Choroid plexus epithelial cell (primary cell): ENCODE measurements at places on chromosomes 6 and 20.

- no peak for DNase-seq
These were observed 41.8 kb downstream of the TFEB start for GRCh38 chr6:41693281-41694240.

GRCh38 chr20:22566876-22567658 lies 17.3 kb downstream of the FOXA2 start:
- DNase-seq, result no peak

GRCh38 chr20:4961746-4962145 lies 39.6 kb downstream of the SLC23A2 start:
- peak; percentile 89 for DNase-seq

GRCh38 chr6:168284187-168284586 lies 35.4 kb downstream of the DACT2 start:
- no peak for DNase-seq

GRCh38 chr6:112362027-112362795 lies 15.1 kb downstream of the RFPL4B start:
- no peak for DNase-seq

- no peak for DNase-seq
These were observed 344.0 kb downstream of the PLCB1 start for GRCh38 chr20:8476021-8476420.

GRCh38 chr6:101296169-101296960 lies 97.1 kb upstream of the GRIK2 start:
- DNase-seq, result peak; percentile 8

DNA sequence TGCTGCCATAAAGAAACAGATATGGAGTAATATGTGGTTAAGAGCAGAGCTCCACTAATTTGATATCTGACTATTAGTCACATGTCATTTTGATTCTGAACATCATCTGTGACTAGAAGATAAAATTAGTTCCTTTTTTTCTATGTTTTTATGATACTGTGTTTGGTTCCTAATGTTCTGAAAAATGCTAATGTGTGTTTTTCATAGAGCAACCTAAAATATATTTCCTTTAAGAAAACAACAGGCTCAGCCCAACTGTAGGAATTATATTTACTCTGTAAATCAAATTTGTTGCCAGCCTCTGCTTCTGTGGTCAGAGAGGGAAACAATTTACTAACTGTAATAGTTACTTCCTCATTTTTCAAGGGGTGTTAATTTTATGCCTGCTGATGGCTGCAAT lies 33.3 kb upstream of the TXLNB start:
- DNase-seq, result no peak

- no peak for DNase-seq
These were observed 12.1 kb upstream of the TSPYL1 start for GRCh38 chr6:116291701-116292396.

GRCh38 chr6:89692256-89692655 lies 53.7 kb upstream of the LYRM2 start:
- no peak for DNase-seq

DNA sequence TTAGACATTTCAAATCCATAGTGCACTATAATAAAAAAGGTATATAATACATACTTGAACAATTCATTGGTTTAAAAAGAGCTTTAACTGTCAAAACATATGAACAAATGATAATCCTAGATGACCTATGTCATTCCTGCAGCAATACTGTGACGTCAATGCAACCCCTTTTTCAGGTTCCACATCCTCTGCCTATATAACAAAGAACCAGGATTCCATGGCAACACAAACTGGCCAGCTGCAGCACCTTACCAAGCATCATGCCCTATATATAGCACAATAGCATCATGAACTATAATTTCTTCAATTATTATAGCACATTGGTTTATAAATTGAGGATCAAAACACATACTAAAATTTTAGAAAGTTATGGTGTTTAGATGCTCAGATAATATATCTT lies 578 bp upstream of the PTCHD4 start:
- DNase-seq, result peak; percentile 9

DNA sequence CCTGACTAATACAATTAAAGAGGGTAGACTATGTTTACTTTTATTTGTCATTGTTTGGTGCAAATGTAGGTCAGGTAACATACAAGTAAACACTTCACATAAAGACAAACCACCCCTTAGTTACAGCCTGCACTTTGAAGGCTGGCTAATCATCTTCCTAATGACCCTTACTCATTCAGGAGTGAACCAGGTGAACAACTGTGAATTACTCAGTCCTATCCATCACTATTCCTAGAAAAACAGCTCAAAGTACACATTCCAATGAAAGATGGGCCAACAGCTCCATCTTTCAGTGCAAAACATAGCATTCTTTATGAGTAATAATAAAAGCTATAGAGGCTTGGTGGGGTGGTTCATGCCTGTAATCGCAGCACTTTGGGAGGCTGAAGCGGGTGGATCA lies 78.2 kb downstream of the FRK start:
- no peak for DNase-seq

- no peak for DNase-seq
These were observed 1.8 kb upstream of the WRNIP1 start for GRCh38 chr6:2763345-2763841.

- DNase-seq, result no peak
These were observed 26.5 kb downstream of the PCK1 start for GRCh38 chr20:57587278-57587988.

DNA sequence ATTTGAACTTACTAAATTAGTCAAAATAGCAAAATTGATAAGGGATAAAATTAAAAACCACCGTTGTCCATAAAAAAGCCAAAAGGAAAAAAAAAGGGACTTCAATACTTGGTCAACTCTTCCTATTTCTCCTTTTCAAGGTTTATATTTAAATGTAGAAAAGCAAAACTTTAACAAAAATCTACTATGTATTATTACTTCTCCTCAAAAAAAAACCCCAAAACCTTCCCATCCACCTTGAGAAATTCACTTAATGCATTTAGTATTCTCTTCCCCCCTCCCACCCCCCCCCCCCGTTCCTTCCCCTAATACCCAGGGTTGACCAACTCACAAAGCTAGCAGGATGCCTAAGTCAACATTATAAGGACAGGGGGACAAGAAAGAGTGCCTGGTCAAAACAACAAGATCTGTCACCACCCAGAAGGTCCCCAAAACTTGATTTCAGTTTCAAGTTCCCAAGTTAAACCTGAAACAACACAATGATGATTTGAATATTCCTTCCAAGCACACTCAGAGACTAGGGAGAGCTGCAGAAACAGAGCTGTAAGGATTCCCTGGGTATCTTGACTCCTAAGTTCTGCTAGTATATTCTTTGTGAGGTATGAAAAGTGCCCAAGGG lies 14.6 kb downstream of the GMDS start:
- DNase-seq, result no peak

DNA sequence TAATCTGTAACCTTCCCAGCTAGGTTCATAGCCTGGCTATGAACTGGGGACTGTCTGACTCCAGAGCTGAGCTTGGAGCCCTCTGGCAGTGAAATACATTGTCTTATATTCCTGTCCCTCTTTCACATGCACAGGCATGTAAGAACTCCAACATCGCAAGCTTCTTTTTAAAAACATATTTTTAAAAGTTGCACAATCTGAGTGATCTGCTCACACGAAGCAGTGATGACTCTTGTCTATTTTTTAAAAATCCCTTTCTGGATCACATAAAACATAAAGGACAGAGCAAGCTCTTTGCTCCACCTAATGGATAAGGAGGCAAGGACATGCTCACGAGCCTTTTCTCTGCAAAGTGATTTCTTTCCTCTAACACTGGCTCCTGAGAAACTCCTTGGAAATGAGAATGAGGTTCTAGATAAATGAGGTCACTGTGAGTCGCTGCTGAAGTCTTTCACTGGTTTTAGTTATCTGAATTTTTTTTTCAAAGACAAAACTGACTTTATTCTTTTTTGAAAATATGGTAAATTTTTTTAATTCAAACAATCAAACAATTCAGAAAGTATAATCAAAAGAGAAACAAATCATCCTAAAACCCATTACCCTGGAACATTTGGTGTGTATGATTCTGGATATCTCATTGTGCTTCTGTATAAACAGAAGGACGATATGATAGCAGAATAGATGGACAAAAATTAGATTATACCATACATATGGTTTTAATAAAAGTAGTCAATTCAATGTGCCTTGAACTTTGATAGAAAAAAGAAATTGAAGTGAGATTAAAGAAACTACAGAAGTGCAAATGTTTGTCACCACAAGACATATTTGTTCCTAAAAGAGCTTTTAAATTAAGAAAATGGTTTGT lies 30.8 kb downstream of the IL20RA start:
- peak; percentile 77 for DNase-seq

GRCh38 chr6:31557443-31558317 lies 10.3 kb downstream of the NFKBIL1 start:
- no peak for DNase-seq

GRCh38 chr6:167588920-167589614 lies 237.6 kb upstream of the AFDN start:
- no peak for DNase-seq
